Brain pericyte (primary cell): ENCODE measurements at places on chromosomes 1 and 21.

DNA sequence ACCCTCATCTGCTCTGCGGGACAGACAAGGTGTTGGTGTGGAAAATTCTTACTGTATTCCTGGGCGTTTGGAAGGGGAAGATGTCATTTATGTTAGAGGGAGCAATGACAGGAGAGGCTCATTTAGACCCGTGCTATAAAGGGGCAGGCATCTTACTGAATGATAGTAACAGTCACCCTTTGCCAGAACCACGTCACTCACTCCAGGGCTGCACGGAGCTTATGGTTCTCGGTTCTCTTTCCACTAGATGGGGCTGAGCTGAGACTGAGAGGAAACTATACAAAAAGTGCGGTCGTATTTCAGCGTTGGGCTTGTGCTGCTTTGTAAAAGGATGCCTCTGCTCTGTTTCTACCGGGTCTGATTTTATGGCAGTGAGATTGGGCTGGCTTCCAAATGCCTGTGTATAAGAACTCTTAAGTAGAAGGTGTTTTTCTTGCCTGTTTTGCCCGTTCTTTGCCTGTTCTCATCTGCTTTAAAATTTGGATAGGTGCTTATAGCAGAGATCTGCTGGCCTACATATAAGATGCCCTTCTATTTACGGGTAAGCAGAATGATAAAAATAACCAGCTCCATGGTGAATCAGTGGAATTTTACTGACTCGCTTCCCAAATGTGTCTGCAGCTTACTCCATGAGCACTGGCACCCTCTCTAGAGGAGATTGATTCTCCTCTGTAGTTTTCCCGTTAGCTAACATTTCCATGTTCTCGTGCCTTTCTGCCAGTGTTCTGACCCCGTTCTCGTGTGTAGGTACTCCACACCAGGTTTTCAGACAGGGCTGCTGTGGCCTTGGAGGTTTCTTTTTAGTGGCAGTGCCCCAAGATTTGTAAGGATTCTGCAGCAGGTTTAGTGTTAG lies 55.9 kb downstream of the MRPS6 start:
- peak; percentile 77 for DNase-seq

GRCh38 chr1:67350783-67351182 lies 43.1 kb downstream of the IL12RB2 start:
- DNase-seq, result no peak

DNA sequence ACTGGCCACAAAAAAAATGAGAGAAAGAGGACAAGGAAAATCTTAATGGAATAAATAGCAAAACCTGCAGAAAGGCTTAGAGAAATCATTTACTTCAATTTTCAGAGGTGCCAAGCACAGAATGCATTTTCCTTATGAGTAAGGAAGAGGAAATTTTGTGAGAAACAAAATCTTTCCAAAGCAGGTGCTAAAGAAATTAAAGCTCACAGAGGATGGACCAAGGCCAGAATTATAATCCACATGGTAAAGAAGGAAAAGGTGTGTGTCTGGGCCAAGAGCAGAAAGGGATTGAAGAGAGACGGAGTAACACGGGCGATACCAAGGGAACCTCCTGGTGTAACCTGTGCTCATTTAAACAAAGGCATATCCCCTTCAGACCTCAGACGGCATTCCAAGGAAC lies 340.0 kb upstream of the NFIA start:
- no peak for DNase-seq

DNA sequence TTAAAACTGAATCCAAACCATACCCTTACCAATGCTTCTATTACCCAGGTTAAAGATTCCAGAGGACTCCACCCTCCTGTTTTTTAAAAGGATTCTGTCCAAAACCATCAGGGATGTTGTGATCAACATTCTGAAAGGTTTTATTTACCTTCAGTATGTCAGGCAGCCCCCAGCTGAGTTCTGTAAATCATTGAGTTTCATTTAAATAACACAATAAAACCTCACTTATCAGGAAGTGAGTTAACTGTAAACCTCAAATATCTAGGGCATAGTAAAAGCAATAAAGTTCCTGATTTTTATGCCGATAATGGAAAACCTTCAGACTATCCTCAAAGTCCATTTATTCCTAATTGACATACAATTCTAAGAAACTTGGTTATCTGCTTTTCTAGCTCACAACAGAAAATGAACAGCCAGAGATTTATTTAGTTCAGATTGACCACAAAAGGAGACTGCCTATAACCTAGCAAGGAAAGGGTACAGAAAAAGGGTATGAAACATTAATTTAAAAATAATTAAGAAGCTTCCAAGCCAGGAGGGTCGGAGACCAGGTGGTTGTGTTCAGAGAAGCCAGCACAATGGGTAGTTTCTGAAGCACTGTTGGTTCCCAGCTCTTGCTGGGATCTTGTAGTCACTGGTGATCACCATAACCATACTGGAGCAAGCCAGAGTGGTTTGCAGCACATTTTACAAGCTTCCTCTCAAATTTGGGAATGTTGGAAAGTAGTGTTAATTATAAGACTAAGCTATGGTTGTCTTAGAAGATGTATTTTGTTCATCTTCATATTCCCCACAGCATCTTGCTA lies 336.4 kb upstream of the FMN2 start:
- DNase-seq, result no peak

DNA sequence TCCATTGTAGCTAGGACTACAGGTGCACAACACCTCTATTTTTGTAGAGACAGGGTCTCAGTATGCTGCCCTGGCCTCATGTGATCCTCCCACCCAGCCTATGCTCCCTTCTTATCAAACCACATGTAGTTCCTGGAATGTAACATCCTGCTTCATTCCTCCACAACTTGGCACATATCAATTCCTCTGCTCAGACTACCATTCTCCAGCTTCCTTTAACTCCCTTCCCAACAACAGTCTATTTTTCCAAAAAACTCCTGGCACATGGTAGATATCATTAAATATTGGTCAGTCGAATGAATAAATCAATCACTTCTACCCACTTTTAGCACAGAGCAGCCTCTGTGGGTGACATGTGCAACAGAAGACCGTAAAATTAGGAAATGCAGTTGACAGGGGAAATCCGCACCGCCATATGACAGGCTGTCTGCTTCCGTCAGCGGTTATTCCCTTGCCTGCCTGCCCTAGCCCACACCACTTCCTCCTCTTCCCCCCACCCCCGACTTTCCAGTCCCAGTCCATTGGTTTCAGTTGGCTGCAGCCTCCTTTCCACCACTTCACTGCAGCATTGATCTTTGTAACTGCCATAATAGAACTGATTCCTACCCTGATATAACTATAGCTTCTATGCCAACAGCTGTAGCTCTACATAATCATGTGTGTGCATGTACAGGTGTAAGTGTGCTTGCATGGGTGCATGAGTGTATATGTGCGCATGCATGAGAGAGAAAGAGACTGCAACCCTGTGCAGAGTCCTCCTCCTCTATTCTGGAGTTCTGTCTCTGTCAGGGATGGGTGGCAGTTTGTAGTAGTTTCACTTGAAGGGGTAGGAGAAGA lies 6.8 kb upstream of the AKR1A1 start:
- DNase-seq, result no peak

- no peak for DNase-seq
Measured at GRCh38 chr1:155507945-155508344, 54.7 kb downstream of the ASH1L start.

DNA sequence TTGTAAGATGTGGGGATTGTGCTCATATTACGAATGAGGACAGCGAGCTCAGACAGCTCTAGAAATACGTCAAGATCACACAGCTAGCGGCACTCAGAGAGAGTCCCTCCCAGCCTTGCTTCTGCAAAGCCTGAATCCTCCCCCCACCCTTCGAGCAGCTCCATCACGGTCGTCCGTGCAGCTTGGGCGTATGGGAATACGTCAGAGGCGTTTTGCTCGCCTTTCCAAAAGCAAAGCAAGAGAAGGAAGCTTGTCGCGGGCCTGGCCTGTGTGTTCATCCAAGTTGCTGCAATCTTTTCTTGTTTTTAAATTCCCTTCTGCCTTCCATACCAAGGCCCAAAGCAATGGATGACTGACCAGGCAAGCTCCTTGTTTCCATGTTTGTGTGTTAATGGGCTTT lies 125.5 kb upstream of the IRF2BP2 start:
- DNase-seq, result no peak

DNA sequence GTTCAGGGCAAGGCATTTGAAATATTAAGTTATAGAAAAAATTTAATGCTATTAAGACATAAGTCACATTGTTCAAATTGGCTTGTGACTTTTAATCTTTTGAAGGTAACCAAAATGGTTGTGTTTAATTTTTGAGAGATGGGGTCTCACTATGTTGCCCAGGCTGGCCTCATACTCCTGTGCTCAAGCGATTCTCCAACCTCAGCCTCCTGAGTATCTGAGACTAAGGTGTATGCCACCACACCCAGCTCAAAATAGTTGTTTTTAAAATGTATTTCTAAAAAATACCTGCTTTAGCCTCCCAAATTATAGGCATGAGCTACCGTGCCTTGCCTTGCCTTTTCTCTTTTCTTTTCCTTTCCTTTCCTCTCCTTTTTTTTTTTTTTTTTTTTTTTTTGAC lies 26.0 kb upstream of the CHAF1B start:
- no peak for DNase-seq

DNA sequence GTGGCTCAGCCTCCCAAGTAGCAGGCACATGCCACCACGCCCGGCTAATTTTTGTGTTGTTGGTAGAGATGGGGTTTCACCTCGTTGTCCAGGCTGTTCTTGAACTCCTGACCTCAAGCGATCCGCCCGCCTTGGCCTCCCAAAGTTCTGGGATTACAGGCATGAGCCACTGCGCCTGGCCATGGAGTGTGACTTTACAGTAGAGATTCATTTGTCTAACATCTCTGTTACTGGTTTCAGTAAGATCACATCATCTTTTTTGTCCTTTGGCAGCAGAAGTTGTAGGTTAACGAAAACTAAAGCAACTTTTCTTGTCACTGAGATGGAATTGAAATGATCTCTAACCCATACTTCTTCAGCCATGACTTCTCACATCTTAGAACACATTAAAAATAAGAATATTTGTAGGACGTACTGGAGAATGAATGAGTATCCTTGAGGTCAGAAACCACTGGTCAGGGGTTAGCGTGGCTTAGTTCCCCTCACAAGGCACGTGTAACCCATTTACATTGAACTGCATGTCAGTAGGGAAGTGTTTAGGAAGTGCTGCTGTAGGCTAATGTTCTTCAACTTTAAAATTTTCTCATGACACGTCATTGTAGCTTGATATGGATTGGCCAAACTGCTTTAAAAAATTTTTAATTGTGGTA lies 75.9 kb downstream of the CAMTA1 start:
- DNase-seq, result no peak

- no peak for DNase-seq
Measured at GRCh38 chr1:63636192-63637105, 43.2 kb downstream of the PGM1 start.

- no peak for DNase-seq
Measured at GRCh38 chr1:38915352-38915948, 26.2 kb downstream of the RHBDL2 start.

GRCh38 chr1:228323401-228323800 lies 83.2 kb downstream of the TRIM11 start:
- DNase-seq, result no peak

- no peak for DNase-seq
Measured at GRCh38 chr1:194586302-194586701, 1399.9 kb upstream of the B3GALT2 start.

GRCh38 chr21:35256468-35256988 lies 207.4 kb upstream of the RUNX1 start:
- peak; percentile 91 for DNase-seq

DNA sequence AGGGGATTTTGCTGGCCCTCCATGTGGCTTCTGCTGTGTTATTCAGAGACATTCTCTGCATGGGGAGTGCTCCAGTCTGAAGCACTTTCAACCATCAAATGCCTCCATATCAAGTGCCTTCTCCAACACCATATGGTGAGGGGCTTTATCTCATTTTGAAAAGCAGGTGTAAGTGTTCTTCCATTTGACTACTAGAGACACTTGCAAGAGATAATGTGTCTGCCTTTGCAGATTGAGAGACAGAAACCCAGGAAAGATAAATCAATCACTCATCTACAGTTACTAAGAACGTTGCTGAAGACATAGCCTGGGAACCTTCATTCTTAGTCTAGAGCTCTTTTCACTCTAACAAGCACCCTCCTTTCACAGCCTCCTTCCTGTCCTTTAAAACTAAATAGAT lies 29.5 kb upstream of the REG4 start:
- DNase-seq, result no peak

DNA sequence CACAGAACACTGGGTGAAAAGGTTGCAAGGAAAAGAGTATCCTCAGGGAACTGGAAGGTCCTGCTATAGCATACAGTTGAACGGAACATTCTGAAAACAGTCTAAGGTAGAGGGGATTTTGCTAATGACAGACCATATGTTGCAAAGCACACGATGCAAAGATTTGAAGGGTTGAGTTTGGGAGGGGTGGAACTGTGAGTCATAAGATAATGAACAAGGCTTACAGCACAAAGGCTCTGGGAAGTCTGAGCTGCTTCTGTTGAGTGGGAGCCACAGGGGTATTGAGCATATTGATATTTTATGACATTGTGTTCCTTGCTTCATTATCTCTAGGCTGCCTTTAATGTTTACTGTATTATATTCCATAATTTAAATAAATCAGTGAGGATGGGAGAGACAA lies 104.9 kb downstream of the PLPPR4 start:
- DNase-seq, result no peak

- no peak for DNase-seq
Measured at GRCh38 chr1:56202796-56203492, 376.4 kb downstream of the PLPP3 start.

DNA sequence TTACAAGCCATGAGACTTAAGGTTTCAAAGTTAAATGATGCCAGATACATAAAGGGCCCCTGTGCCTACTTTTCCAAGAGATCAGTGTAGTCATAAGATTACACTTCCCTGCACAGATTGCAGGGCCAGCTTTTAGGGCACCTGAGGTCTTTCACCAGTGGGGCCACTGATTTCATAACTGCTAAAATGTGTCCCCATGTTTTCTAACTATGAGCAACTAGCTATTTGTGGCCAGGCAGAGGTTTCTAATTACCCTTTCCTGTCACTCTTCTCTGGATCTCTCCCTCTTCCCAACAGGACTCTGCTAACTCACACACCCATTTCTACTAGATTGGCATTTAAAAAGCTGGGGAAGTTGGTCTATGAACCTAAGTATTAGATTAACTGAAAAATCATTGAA lies 207.1 kb upstream of the SGIP1 start:
- DNase-seq, result no peak
